T47D (cell line): ENCODE measurements at places on chromosomes 2 and 18.

DNA sequence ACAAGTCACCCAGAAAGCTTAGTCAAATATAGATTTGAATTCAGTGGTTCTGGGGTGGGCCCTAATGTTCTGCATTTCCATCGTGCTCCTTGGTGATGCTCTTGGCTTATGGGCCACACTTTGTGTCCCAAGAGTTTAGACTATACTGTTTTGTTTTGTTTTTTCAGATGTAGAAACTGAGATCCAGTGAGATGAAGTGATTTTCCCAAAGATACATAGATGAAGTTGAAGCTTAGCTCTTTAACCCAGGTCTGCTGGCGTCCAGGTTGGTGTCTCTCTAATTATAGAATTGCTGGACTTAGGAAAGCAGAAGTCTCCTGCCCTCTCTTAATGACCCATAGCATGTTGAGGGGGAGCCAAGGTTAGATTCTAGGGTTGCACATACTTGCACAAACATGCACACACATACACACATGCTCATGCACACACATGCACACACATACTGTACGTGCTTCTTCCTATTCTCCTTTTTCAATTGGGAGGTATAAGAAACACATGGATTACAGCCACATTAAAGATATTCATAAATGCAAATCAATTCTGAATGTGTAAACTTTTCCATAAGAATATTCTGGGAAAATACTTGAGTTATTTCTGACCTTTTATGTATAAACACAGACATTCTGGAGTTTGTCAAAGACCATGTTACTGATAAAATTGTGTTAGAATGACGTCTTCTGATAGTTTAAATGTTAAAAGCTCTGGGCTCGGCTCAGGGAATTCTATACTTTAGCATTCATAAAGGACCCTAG lies 41.3 kb upstream of the IL1R1 start:
- DNase-seq = no peak

DNA sequence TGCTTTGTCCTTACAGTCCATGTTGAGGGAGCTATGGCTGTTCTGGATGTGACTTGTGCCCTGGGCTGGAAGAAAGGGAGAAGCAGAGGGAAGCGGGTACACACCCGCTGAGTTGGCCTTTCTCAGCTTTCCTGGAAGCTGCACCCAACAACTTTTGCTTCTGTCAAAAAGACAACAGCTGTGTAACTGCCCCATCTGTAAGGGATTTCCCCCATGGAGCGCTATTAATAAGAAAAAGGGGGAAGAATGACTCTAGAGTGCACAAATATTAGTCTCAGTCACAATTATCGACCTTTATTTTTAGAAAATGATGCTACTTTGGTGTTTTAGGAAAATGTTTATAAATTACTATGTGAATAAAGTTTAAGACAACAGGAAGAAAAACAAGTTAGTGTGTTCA lies 368.3 kb downstream of the RAD51AP2 start:
- no peak for DNase-seq

- no peak for DNase-seq
Observed at GRCh38 chr2:36550006-36550405, 48.0 kb downstream of the FEZ2 start.

- peak; percentile 59 for DNase-seq
Observed at GRCh38 chr2:176085861-176086771, 2.4 kb upstream of the EVX2 start.

DNA sequence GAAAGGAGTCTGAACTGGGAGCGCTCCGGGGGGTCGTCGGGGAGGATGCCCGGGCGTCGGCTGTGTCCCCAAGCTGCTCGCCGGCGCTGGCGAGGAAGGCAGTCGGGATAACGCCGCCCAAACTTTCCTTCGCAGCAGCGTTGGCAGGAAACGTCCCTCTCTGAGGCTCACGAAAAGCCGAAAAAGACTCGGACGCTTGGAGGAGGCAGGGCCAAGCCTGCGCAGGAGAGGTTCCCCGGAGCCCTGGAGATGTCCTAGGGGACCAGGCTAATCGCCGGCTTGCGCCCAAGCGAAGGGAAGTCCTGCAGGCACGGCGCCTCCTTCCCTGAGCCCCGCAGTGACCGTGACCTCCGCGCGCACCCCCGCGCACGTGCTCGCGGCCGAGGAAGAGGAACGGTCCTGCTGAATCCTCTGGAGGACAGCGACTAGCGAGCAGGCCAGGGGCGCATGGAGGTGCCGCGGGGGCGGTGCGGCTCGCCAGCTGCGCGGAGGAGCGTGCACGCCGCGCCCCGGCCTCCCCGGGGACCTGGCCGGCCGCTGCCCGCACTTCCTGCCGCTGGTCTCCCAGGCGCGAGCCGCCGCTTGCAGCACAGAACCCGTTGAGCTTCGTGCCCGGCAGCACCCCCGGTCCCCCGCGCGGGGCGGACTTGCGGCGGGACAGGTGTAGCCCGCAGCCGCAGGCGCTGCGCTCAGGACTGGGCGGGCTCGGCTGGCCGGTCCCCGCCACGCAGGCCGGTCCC lies at the start of gene SH3RF3:
Gene SH3RF3 (plus strand): TSS at position 590 of the 740 bp plus-strand sequence.
- peak; percentile 34 for DNase-seq

DNA sequence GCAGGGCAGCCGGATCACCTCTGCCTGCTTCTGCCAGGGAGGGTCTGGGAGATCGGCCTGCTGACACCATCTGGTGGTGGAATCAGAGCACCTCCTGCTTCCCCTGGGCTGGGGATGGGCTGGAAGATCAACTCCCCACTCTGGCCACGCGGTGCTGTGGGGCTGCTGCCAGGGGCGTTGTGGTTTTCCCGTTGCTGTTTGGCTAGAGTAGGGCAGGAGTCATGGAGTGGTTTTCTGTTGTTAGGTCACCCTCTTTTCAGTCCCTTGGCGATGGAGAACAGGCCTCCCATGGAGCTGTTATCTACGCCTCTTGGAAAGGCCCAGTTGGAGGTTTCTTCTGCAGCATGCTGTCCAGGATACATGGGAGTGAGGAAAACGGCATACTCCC lies 15.2 kb downstream of the BCL2L11 start:
- DNase-seq = no peak

- no peak for DNase-seq
Observed at GRCh38 chr2:226888378-226888965, 52.6 kb downstream of the RHBDD1 start.

GRCh38 chr2:121085801-121086200 lies 199.2 kb downstream of the TFCP2L1 start:
- peak; percentile 39 for DNase-seq

GRCh38 chr2:117856415-117857210 lies 42.1 kb downstream of the DDX18 start:
- DNase-seq = peak; percentile 57

GRCh38 chr2:192885569-192886160 lies 690.9 kb upstream of the TMEFF2 start:
- DNase-seq = no peak

DNA sequence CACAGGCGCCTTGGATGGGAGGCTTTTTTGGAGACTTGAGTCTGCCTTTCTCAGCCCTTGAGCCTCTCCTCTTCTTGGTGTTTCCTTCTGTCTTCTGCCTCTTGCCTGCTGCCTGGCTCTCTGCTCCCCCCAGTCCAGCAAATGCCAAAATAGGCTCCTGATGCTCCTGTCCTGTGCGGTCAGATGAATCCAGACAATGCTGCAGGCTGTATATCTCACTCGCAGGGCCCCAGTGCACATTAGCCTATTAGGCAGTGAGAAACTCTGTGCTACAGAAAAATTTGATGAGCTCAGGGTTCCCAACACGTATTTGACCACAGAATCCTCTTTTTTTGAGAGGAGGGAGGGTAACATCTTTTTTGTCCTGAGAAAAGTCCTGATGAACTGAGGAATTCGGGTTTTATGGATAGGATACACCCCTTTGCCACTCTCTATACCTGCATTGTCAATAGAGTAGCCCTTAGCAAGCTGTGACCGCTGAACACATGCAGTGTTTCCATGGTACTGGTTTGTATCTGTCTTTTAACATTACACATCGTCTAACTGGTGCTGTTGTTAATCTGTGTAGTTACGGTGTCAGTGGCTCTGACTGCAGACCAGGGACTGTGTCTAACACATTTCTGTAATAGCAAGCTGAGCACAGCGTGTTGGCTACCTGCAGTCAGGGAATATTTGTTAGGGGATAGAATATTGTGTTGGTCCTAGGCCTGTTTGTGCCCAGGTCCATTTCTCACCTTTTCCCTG lies 50.8 kb downstream of the FAM228A start:
- DNase-seq = no peak

GRCh38 chr2:130391058-130391871 lies 35.4 kb downstream of the PTPN18 start:
- DNase-seq = peak; percentile 76

- no peak for DNase-seq
Observed at GRCh38 chr2:175439416-175439815, 257.9 kb upstream of the ATP5MC3 start.

GRCh38 chr2:105797298-105797819 lies 52.6 kb downstream of the NCK2 start:
- DNase-seq = no peak

GRCh38 chr18:48889981-48890762 lies 60.6 kb downstream of the SMAD7 start:
- DNase-seq = no peak

- no peak for DNase-seq
Observed at GRCh38 chr2:180699657-180700361, 280.6 kb upstream of the UBE2E3 start.

DNA sequence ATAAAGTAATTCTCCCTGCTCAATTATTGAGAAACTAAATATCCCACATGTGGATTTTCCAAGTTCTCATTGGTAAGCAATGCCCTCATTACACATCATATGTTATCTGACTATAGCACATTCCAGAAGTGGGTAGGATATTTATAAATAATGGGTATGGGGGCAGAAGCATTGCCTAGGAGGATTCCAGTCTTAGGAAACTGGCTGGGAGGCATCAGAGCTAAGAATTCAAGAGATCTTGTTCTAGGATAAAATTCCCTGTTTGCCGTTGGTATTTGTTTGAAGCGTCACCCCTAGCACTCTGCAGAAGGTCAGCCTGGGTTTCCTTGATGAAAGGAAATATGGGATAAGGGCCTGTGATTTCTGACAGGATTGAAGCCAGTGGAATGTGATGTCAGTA lies 20.1 kb downstream of the SIX2 start:
- DNase-seq = no peak

DNA sequence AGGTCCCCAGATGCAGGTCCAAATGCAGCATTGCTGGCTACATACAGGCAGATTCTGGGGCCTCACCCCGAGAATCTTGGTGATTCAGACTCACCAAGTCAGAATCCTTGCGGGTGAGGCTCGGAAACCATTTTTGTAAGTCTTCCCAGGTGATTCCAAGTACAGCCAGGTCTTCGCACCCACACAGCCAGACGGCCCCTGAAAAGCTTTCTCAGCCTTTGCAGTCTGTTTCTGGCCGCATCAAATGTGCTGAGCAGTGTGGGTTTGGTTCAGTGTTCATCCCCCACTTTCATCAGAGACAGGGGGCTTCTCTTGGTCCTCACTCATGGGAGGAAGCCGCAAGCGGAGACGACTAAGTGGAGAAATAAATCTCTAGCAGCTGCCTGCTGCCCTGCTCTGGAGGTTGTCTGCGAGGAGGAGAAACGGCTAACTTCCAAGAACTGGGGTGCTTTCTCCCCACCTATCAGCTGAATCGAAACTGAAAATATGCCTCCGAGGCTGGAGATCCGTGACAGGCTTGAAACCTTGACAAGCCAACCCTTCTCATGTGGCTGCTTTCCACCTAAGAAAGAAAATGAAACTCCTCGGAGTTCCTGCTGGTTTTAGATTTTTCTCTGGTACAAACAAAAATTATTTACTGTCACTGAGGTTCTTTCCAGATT lies 8.9 kb upstream of the TMEM185B start:
- DNase-seq = no peak

GRCh38 chr18:57970356-57971095 lies 73.5 kb upstream of the NEDD4L start:
- peak; percentile 2 for DNase-seq

DNA sequence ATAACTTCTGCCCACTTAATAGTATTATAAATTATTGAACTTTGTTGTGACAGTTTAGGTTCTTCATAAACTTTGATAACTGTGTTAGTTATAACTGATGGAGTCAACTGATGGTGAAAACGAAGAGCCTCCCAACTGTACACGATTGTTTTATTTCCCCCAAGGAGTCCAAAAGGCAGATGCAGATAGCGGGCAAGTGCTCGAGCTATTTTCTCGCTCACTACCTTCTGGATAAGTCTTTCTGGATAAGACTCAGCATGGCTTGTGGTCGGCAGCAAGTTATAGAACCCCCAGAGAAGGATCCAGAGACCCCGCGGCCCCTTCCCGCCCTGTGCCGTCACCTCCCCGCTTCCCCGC lies 517 bp downstream of the GCFC2 start:
- DNase-seq = peak; percentile 14

DNA sequence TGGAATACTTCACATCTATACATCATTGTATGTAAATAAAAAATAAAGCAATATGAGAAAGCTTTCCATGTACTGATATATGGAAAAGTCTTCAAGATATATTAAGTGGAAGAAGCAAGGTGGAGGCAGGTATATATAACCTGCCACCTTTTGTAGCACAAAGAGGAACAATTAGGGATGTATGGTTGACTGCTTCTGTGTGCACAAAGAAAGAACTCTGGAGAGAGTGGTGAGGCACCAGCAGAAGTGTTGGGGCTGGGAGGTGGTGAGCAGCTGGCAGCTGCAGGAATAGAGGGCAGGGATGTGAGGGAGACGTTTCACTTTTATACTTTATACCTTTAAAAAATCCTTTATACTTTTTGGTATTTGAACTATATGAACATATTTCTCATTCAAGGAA lies 26.1 kb downstream of the KIF5C start:
- no peak for DNase-seq

DNA sequence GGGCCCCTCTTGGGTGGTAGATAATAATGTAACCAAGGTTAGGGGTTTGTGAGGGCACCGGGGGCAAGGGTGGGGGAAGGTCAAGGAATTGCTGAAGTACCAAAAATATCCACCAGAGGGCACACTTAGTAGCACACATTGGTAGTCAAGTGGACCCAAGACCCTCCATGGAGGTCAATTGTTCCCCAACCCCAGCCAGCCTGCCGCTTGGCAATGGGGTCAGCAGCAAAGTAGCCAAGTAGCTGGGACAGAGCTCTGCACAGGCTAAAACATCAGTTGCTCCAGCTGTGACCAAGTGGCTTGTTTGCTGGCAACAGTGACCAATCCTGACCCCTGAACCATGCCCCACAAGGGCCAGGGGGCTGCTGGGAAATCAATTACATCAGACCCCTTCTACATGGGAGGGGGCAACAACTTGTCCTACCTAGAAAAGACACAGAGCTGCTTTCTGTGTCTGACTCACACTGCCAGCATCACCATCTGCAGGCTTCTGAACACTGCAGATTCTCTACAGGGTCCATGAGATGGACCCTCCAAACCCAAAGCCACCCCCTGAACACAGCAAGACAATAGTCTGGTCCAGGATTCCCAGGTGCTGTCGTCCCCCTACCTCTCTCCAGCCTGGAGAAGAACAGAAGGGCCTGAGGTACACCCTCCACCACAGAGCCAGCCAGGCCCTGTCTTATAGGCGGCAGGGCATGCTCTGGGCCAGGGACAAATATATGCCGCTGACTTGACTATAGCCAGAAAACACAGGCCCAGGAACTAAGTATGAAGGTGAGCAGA lies 76.0 kb downstream of the EMX1 start:
- DNase-seq = peak; percentile 35

GRCh38 chr2:230335461-230335863 lies 8.5 kb downstream of the SP140L start:
- DNase-seq = peak; percentile 76

- no peak for DNase-seq
Observed at GRCh38 chr2:64349131-64349530, 104.8 kb upstream of the LGALSL start.

GRCh38 chr2:43343573-43344304 lies 117.3 kb upstream of the ZFP36L2 start:
- DNase-seq = no peak
